ENCODE measurements at places on chromosomes 1 and 21.

- no peak for DNase-seq
Measured at GRCh38 chr1:15229707-15230131, 17.3 kb upstream of the FHAD1 start.

DNA sequence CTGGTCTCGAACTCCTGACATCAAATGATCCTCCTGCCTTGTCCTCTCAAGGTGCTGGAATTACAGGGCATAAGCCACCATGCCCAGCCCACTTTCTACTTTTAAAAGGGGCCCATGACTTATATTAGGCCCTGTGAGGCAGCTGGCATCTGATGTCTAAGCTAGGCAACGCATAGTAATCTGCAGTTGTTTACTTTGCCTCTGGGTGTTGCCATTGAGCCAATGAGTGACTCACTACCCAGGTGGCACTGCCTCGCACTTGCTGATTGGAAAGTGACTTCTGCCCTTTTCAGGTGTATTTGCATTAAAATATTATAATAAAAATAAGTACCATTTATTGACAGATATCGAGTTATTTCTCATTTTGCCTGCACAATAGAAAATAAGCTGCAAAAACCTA, 84.9 kb downstream of the KIF14 start:
- DNase-seq: peak; percentile 27

DNA sequence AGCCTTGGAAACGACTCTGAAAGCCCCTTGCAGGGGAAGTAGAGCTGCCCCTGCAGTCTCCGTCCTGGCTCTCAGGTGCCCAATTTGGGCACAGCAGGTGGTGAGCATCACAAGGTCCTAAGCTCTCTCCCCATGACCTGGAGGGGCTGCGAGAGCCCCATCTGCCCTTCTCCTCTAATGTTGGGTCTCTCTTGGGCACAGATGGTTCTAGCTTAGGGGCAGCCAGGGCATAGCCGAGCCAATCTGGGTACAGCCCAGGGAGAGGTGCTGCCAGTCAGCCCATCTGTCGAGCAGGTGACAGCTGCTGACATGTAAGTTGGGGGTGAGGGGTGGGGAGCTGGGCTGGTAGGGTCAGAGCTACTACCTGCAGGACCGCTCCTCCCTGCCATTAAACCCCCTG, 50.7 kb downstream of the SYT2 start:
- peak; percentile 51 for DNase-seq

DNA sequence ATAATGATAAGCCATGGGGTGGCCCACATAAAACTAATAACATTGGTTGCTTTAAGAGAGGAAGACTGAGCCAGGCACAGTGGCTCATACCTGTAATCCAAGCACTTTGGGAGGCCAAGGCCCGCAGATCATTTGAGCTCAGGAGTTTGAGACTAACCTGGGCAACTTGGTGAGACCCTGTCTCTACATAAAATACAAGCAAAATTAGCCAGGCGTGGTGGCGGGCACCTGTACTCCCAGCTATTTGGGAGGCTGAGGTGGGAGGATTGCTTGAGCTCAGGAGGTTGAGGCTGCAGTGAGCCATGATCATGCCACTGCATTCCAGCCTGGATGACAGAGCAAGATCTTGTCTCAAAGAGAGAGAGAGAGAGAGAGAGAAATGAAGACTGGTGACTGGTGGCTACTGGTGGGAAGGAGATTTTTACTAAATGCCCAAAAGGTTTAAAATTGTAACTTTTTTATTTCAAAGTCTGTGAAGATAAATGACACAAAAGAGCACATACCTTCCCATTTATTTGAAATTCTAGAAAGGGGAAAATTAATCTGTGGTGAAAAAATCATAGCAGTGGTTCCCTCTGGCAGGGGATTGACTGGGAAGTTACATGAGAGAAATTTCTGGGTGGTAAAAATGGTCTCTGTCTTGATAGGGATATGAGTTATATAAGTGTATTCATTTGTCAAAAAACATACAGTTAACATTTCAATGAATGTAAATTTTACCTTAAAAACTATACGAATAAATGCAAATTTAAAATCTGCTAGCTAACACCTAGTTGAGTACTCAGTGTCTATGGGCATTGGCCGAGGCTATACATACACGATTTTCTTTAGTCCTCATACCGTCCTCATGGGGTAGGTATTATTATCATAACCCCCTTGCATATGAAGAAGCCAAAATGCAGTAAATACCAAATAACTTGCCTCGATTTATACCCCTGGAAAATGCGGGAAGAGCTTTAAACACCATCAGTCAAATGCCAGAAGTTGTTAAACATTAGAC, 2.2 kb upstream of the NBPF1 start:
- DNase-seq: no peak

- no peak for DNase-seq
Measured at GRCh38 chr21:44310628-44311507, 11.0 kb downstream of the PFKL start.

GRCh38 chr1:33655496-33655895, 183.1 kb downstream of the ZSCAN20 start:
- no peak for DNase-seq

GRCh38 chr1:211737115-211738035, 62.0 kb upstream of the NEK2 start:
- DNase-seq: no peak

- DNase-seq: no peak
Measured at GRCh38 chr1:246760422-246761347, 36.5 kb downstream of the SCCPDH start.

- DNase-seq: peak; percentile 67
Measured at GRCh38 chr1:91851130-91852010, 34.6 kb downstream of the TGFBR3 start.

- no peak for DNase-seq
Measured at GRCh38 chr1:4650481-4650880, 3.9 kb upstream of the AJAP1 start.

- DNase-seq: no peak
Measured at GRCh38 chr1:244022311-244022710, 28.8 kb upstream of the ZBTB18 start.

DNA sequence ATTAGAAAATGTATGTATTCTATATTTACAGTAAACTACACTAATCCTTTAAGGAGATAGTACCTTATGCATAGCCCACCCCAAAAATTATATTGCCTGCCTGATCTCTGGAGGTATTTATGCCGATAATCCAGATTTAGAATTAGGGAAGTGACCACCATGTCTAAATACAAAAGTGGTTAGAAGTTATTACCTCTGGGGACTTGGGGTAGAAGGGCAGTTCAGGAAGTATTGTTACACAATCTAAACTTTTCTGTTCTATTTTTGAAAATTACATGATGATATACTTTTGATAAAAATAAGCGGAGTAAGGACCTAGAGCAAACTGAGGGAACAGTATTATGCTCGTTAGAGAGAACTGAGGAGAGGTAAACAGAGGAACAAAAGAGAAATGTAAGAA, 90.5 kb upstream of the ZP4 start:
- DNase-seq: no peak

GRCh38 chr1:115138973-115139372, 49.7 kb upstream of the TSPAN2 start:
- DNase-seq: peak; percentile 59

DNA sequence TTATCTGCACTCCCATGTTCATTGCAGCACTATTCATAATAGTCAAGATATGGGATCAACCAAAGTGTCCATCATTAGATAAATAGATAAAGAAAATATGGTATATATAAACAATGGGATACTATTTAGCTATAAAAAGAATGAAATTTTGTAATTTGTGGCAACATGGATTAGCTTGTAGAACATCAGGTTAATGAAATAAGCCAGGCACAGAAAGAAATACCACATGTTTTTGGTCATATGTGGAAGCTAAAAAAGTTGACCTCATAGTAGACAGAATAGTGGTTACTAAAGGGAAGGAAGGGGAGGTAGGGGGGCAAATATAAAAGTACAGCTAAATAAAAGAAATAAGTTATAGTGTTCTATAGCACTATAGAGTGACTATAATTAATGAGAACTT, 68.5 kb downstream of the SCMH1 start:
- DNase-seq: no peak

- no peak for DNase-seq
Measured at GRCh38 chr21:30271156-30271555, 11.6 kb downstream of the KRTAP24-1 start.

DNA sequence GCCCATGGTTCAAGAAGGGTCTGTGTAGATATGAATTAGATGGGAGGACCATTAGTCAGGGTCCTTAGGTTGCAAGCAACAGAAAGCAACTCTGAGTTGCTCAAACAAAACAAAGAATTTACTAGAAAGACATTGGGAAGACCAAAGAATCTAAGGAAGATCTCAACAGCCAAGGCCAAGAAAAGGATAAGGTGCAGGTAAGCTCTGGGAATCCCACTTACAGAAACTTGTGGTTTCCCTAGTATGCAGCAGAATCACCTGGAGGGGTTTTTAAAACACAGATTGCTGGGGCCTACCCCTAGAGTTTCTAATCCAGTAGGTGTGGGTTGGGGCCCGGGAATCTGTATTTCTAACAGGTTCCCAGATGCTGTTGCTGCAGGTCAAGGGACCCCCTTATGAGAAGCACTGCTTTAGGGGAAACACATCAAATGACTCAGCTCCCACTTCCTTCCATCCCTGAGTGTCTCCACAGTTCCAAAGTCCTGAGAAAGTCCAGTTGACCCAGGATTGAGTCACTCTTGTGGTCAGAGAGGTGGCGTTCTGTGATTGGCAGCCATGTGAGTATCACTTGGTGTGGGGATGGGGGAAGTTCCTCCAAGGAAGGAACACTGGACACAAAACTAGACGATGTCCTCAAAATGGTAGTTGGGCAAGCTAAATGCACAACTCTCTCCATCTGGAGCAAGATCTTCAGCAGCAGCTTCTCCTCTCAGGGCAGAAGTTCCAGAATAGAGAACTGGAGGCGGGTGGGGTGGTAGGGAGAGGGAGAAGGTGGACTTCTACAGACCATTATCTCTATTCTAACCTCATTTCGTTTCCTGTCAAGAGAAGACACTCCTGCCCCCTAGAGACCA, 24.2 kb upstream of the EYA3 start:
- DNase-seq: no peak

GRCh38 chr1:248844526-248844925, 6.5 kb downstream of the ZNF672 start:
- no peak for DNase-seq

GRCh38 chr1:40362699-40363098, 10.8 kb upstream of the SMAP2 start:
- DNase-seq: no peak

DNA sequence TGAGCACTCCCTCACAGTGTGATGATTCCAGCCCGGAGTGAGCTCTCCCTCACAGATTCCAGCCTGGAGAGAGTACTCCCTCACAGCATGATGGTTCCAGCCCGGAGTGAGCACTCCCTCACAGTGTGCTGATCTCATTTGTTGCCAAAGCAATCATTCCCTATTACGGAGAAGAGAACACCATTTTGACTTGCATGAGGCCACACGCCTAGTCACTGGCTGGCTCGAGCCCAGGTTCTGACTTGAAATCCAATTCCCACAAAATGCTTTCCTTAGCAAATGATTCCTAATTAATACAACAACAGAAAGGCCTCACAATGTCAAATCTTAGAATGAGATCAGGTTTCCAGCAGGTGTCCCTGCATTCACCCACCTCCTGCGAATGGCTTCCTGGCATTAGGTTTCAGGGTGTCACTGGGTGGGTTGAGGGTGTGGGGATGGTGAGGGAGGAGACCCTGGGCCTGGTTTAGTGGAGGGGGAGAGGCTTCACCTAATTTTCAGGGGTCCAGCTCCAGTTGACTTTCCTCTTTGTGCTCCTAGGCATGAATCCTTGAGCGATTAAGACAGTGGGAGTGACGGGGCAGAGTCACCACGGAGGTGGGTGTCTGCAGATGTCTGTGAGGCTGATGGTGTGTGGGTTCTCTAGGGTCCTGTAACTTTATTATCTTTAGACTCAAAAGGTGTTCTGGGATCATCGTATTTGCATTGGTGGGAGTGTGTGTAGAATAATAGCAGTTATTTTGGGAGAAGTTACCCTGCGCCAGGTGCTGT, 158.5 kb downstream of the KCNJ6 start:
- no peak for DNase-seq

- DNase-seq: no peak
Measured at GRCh38 chr1:205190845-205191577, 20.5 kb downstream of the DSTYK start.

- DNase-seq: no peak
Measured at GRCh38 chr21:44703731-44704635, 7.0 kb downstream of the KRTAP10-12 start.

GRCh38 chr1:3940754-3941345, 40.8 kb upstream of the C1orf174 start:
- DNase-seq: no peak

DNA sequence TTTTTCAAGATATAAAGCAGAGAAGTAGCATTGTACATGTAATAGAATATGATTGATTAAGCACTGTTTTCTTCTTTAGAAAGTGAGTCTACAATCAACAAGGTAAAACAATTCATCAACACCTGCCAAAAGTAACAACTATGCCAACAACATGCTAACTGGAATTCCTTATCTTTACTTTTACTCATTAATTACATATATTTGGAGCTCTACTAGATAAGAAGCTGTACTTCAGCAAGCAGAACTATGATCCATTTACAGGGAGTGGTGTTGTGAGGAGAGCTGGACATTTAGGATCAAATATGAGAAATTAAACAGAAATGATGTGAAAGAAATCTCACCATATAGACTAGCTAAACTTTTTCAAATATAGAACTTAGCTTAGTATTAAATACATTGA, 51.0 kb downstream of the RGS2 start:
- no peak for DNase-seq

GRCh38 chr1:1567891-1568291, 6.8 kb downstream of the SSU72 start:
- no peak for DNase-seq

DNA sequence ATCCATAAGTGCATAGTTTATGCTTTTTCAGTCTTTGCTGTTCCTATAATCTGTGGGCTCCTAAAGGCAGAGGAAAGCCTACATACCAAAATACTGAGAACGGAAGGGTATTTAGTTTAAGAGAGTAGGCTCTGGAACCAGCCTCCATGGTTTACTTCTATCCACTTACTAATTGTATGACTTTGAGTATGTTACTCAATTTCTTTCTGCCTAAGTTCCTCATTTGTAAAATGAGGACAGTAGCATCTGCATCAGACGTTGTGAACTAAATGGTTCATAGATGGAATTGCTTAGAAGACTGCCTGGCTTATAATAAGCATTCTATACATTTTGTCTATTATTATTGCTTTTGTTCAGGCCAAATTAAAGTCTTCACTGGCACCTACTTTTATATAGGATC, 111.0 kb downstream of the NTNG1 start:
- no peak for DNase-seq

- no peak for DNase-seq
Measured at GRCh38 chr21:36700295-36700970, 1.5 kb downstream of the SIM2 start.

- DNase-seq: no peak
Measured at GRCh38 chr1:10575616-10576015, 100.9 kb downstream of the PEX14 start.
